ENCODE measurements at places on chromosomes 4 and X. TPM values are rescaled to one million over a fixed set of nuclear protein-coding genes. Genes with fewer than 3 reads are reported as not detected.

Gene IQCM
- total RNA-seq = not detected

Gene ZAR1
- not detected for total RNA-seq

Gene COMMD8
- total RNA-seq = 23.6 TPM

Gene IL9R
- 3.6 TPM for total RNA-seq

Gene ZNF330
- 40.7 TPM for total RNA-seq

Gene SSX1
- total RNA-seq = not detected

Gene CSAG3
- total RNA-seq = not detected

- no peak for DNase-seq
These were observed 537.4 kb upstream of the MAGEB18 start for GRCh38 chrX:25600776-25601175.

DNA sequence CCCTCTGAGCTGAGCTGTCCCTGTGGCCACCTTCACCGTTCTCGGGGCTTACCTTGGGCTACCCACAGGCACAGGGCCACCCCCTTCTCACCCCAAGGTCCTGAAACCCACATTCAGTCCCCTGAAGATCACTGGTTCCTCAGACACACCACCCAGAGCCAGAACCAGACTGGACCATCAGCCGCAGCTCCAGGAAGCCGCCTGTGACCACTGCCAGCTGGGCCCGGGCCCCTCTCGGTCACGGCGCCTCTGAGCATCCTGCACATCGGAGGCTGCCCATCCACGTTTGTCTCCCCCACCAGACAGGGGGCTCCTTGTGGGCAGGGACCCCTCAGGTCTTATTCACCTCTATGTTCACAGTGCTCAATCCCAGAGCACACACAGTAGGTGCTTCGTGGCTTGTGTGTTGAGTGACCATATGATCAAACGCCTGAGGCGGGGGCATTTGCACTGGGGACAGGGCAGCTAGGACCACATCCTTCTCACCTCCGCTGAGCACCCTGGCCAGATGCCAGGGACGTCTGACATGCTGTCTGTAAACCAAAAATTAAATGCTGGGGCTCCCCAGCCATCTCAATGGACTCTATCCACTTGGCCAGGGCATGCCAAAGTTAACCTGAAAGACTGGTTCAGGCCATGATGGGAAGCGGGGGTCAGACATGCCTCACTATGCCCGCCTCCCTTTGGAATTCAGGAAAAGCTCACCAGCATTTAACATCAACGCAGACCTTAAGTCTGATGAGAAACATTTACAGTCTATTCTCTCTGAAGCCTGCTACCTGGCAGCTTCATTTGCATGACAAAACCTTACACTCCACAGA lies 109.4 kb upstream of the AFAP1 start:
- no peak for DNase-seq

GRCh38 chr4:118587946-118588345 lies 97.2 kb upstream of the METTL14 start:
- no peak for DNase-seq

DNA sequence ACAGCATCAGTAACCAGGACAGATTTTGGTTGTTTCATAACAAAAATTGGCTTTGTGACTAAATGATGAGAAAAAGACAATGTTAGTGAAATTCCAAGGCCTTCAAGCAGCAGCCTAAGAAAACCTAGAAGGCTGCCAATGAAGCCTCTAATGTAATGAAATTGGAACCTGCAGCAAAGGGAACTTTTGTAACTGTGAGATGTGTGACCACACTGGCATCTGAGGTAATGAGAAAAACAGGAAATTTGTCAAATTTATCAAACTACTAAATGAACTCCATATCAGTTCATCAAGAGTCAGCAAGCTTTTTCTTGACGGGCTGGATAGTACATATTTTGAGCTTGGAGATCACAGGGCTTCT lies 30.4 kb upstream of the EMCN start:
- no peak for DNase-seq
